ENCODE measurements at places on chromosomes 7 and 10. TPM values are rescaled to one million over a fixed set of nuclear protein-coding genes. Genes with fewer than 3 reads are reported as not detected.

ASAH2B gene
- total RNA-seq = 4.5 TPM

DNA sequence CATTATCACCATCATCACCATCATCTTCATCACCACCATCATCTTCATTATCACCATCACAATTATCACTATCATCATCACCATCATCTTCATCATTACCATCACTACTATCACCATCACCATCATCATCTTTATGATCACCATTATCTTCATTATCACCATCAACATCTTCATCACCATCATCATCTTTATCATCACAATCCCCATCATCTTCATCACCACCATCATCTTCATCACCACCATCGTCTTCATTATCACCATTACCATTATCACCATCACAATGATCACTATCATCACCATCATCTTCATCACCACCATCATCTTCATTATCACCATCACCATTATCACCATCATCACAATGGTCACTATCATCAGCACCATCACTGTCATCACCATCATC is 621.1 kb downstream of the PTPRN2 start:
- H3K4me1 ChIP-seq = no peaks in the 10 kb centered on the region
- H3K4me3 ChIP-seq = no peak overlapping the region
- DNase-seq = no peak
- peaks cover 15% of the 10 kb centered on the region for H3K27me3 ChIP-seq
- H3K27ac ChIP-seq = no peak overlapping the region

GRCh38 chr10:114754445-114755320 is 66.9 kb upstream of the FHIP2A start:
- H3K4me1 ChIP-seq = no peaks in the 10 kb centered on the region
- no peak overlapping the region for H3K4me3 ChIP-seq
- H3K36me3 ChIP-seq = no peaks in the 10 kb centered on the region
- no peaks in the 10 kb centered on the region for H3K27me3 ChIP-seq
- DNase-seq = no peak
- no peak overlapping the region for H3K27ac ChIP-seq

- peak overlapping the region; percentile 47 for H3K27ac ChIP-seq
- DNase-seq = no peak
- no peaks in the 10 kb centered on the region for H3K27me3 ChIP-seq
These were observed 97.5 kb downstream of the PFKFB3 start for GRCh38 chr10:6300106-6300783.

All from lower lobe of right lung (tissue), 2 donors.